Osteoblast (primary cell): ENCODE measurements at places on chromosomes 1 and 21. TPM values are rescaled to one million over a fixed set of nuclear protein-coding genes. Genes with fewer than 3 reads are reported as not detected.

- peak; percentile 97 for DNase-seq
Measured at GRCh38 chr21:44962403-44962966, 22.7 kb downstream of the SLX9 start.

DNA sequence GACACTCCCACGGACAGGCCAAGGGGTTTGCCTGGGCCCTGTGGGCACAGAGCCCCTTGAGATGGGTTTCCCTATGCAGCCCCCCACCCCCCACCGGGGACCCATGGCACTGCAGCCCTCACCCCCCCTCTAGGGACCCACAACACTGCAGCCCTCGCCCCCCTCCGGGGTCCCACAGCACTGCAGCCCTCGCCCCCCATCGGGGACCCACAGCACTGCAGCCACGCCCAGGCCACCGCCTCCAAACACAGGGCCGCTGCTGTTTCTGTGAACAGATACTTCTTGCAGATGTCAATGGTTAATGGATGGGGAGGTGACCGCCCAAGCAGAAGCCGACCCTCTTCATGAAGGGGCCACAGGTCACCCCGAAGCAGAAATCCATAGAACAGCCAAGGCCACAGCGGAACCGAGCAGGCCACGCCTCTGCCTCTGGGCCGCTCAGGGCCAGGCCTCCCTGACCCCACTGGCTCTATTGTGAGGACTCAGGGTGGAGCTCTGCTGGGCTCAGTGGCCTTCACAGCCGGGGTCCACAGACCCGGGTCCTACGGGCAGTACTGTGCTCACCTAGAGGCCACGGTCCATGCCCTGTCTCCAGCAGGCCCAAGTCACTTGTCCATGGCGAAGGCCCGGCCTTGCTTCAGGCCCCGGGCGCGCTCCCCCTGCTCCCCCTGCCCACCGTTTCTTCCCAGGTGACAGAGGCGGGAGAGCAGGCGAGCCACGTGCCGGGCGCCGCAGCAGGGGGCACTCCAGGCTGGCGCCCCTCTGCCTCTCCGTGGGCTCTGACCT is 4.1 kb upstream of the POFUT2 start:
- DNase-seq, result peak; percentile 45

DNA sequence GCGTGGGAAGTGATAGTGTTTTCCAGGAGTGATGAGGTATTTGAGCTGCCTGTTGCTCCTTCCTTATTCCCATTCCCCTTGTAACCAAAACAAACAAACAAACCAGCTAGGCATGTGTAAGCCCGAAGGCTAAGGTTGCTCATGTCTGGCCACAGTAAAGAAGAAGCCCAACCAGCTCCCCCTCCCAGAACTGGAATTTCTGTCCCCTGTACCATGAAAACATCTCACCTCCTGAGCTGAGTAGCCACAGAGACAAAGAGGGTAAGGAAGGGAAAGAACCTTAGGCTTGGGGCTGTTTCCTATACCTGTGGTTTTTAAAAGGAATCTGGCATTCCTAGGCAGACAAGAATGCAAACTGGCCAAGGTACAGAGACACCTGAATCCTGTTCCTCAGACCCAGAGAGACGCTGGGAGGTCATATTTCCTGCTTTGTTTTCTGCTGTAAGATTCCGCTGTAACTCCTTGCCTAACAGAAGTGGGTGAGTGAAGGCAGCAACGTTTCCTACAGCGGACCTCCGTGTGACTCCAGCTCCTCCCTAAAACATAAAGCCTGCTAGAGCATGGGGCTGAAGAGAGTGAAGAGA is 41.7 kb upstream of the RAB4A start:
- DNase-seq, result no peak

GRCh38 chr1:175136246-175136645 is 56.3 kb downstream of the KIAA0040 start:
- no peak for DNase-seq

- no peak for DNase-seq
Measured at GRCh38 chr1:206014601-206015000, 9.1 kb downstream of the CTSE start.

SLAMF6 gene
- not detected in 2 replicates for total RNA-seq

ERO1B gene
- 2.9 and 4.7 TPM in 2 replicates for total RNA-seq

- DNase-seq, result no peak
Measured at GRCh38 chr21:37771181-37771580, 145.1 kb downstream of the KCNJ6 start.

GRCh38 chr1:239874831-239875230 is 216.9 kb upstream of the FMN2 start:
- DNase-seq, result no peak

- DNase-seq, result no peak
Measured at GRCh38 chr1:177600321-177600720, 369.5 kb downstream of the SEC16B start.

S100A14 gene
- 0.36 TPM in 1 of 2 replicates, not detected in the other for total RNA-seq

- DNase-seq, result no peak
Measured at GRCh38 chr1:19086176-19086875, 123.7 kb downstream of the UBR4 start.

- peak; percentile 37 for DNase-seq
Measured at GRCh38 chr1:51484591-51484990, 34.5 kb downstream of the EPS15 start.

AMY2A gene
- not detected in 2 replicates for total RNA-seq
